ENCODE measurements at places on chromosomes 1 and 21.

- H3K27ac ChIP-seq = no peak overlapping the region
- H3K36me3 ChIP-seq = peaks cover 9% of the 10 kb centered on the region
- H3K27me3 ChIP-seq = no peaks in the 10 kb centered on the region
- peaks cover 44% of the 10 kb centered on the region for H3K4me1 ChIP-seq
- DNase-seq = no peak
These were observed 1.2 kb downstream of the JMJD4 start for GRCh38 chr1:227733751-227734545.

GRCh38 chr1:169548282-169548681 lies 38.0 kb downstream of the F5 start:
- no peaks in the 10 kb centered on the region for H3K36me3 ChIP-seq
- peaks cover 6% of the 10 kb centered on the region for H3K27me3 ChIP-seq
- H3K4me1 ChIP-seq = no peaks in the 10 kb centered on the region
- no peak overlapping the region for H3K4me3 ChIP-seq
- H3K27ac ChIP-seq = no peak overlapping the region

DNA sequence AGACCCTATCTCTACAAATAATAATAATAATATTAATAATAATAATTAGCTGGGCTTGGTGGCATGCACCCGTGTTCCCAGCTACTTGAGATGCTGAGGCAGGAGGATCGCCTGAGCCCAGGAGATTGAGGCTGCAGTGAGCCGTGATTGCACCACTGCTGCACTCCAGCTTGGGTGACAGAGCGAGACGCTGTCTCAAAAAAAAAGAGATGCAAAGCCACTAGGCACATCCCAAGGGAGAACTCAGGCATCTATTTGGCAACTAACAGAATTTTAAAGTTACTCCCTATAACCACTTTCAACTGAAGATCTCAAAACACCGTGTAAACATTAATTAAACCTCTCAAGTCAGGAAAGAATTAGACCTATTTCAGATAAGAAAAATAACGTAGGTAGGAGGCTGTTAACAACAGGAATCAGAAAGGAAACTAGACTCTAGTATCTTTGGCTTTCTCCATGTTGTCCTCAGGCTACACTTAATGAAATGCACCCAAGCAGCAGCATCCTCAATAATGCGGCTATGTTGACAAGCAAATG lies 3.7 kb downstream of the RNF19B start:
- peaks cover 41% of the 10 kb centered on the region for H3K4me1 ChIP-seq
- DNase-seq = no peak
- peaks cover 5% of the 10 kb centered on the region for H3K36me3 ChIP-seq

- H3K36me3 ChIP-seq = no peaks in the 10 kb centered on the region
- H3K27ac ChIP-seq = peak overlapping the region; percentile 12
- peak; percentile 47 for DNase-seq
- H3K4me3 ChIP-seq = peak overlapping the region; percentile 93
These were observed 1.4 kb downstream of the SLC9A1 start for GRCh38 chr1:27153549-27153886.

DNA sequence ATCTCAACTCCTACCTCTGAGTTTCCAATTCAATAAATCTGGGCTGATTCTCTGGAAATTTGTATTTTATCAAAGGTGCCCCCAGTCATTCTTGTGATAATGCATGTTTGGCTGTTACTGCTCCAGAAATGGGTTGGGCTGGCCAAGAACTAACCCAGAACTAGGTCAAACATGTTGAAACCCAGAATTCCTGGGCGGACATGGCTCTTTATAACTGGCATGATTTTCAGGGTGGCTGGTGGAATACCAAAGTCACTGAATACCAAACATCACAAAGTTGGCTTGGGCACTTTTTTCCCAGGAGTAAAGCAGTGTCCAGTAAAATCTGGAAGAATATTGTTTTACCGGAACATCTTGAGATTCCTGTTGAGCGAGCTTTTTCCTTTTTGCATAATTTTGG lies 89.4 kb upstream of the S1PR1 start:
- H3K4me3 ChIP-seq = no peak overlapping the region
- H3K4me1 ChIP-seq = no peaks in the 10 kb centered on the region
- no peak for DNase-seq
- H3K27ac ChIP-seq = no peak overlapping the region

GRCh38 chr1:119713039-119713748 lies 1.5 kb downstream of the PHGDH start:
- no peaks in the 10 kb centered on the region for H3K27me3 ChIP-seq
- peak overlapping the region; percentile 97 for H3K4me3 ChIP-seq
- peaks cover 57% of the 10 kb centered on the region for H3K4me1 ChIP-seq
- peak overlapping the region; percentile 98 for H3K27ac ChIP-seq
- peak; percentile 42 for DNase-seq

- no peak overlapping the region for H3K4me3 ChIP-seq
- peaks cover 4% of the 10 kb centered on the region for H3K27me3 ChIP-seq
- no peak for DNase-seq
- H3K4me1 ChIP-seq = peaks cover 22% of the 10 kb centered on the region
These were observed 22.1 kb upstream of the IL19 start for GRCh38 chr1:206748348-206749030.

GRCh38 chr1:85976516-85977205 lies 179.9 kb downstream of the COL24A1 start:
- no peak overlapping the region for H3K4me3 ChIP-seq
- no peak overlapping the region for H3K27ac ChIP-seq
- H3K36me3 ChIP-seq = no peaks in the 10 kb centered on the region
- no peaks in the 10 kb centered on the region for H3K4me1 ChIP-seq

DNA sequence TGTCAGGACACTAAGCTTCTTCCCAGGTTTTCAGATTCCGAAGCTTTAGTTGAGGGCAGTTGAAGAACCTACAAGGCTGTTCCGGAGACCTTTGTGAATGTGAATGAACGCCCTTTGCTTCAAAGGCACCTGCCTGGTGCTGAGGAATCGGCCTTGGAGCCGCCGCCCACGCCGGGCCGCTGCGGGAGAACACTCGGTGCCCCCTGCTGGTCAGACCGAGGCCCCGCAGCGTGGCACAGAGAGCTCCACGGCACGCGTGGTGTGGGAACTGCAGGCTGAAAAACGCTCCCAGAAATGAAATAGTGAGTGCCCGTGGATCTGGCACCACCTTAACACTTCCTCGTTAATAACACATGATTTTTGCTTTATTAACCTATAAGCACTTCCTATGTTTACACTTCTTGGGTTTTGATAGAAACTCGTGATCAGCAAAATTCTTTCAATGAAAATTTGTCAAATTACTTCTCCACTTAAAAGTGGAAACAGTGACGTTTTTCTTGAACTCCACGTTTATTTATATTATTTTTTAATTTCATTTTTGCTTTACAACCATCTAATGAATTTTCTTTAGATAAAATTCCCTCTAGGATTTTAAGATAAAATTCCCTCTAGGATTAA lies 460.6 kb downstream of the DSCAM start:
- peaks cover 8% of the 10 kb centered on the region for H3K27me3 ChIP-seq
- H3K36me3 ChIP-seq = no peaks in the 10 kb centered on the region
- no peak overlapping the region for H3K4me3 ChIP-seq
- peaks cover 26% of the 10 kb centered on the region for H3K4me1 ChIP-seq
- peak; percentile 79 for DNase-seq
- H3K27ac ChIP-seq = no peak overlapping the region
